Activated T-cell treated with anti-CD3 and anti-CD28 coated beads for 1 hour (primary cell): ENCODE measurements at places on chromosomes 6 and 20.

GRCh38 chr20:49676581-49677291 is 36.9 kb downstream of the B4GALT5 start:
- no peak for DNase-seq

DNA sequence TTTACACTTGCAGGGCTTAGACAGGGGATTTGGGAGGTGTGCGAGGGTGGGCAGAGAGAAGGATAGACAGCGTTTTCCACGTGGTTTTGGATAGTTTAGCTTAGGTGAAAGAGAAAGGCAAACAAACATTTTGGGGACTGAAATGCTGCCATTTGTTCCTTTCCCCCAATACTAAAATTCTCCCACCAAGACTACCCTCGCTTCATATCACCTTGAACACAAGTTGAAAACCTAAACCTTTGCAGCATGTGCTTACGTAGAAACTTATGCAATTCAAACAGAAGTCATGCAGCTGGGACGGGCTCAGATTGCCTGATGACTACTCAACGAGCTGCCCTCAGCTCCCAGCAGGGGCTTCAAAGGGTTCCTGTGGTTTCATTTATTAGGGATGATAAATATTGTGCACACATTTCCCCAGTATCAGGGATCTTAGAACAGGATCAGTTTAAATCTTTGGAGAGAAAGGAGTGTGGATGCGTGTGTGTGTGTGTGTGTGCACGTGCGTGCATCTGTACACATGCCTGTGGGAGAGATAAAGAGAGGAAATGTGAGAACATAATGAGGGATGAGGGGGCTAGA is 77.3 kb downstream of the SLC22A23 start:
- DNase-seq = no peak

GRCh38 chr6:85412911-85413430 is 36.9 kb upstream of the NT5E start:
- DNase-seq = no peak

GRCh38 chr20:22412977-22413868 is 171.1 kb downstream of the FOXA2 start:
- DNase-seq = no peak

DNA sequence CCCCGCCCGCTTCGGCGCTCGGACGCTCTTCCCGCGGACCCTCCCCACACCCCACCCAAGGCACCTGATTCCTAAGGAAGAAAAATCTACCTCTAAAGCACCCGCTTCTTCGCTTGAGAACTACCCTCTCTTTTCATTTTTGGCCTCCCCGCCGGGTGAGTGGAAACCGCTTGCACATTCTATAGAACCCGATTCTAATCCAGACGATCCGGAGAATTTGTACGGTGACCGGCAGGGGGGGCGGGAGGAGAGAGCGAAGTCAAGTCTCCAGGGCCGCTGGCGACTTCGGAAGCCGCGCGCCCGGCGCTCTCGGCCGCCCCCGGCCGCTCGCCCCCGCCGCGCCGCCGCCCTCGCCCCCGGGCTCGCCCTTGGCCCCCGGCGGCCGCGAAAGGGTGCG is at the start of gene RBM24:
TSS of gene RBM24 (plus strand) at position 262 of the 397 bp plus-strand sequence. CDS start 221 bp downstream, outside the sequence.
- DNase-seq = no peak

GRCh38 chr6:118370722-118371121 is 177.4 kb upstream of the PLN start:
- DNase-seq = no peak

DNA sequence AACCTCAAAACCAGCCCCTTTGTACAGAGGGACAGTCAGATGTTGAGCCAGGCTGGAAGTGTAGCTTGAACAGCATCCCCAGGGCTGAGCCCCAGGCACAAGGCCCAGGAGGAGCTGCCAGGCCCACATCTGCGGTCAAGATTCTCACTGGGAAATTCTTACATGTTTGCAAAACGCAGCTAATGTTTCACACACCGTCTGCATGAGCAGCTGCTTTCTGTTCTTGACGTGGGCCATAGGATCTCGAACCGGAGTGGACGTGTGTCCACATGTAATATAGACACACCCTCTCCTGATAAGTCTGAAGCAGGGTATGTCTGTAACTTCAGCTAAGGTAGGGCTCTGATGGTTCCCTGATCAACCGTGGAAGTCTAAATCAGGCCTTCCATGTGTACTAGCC is 41.3 kb upstream of the TRAF3IP2 start:
- DNase-seq = no peak

DNA sequence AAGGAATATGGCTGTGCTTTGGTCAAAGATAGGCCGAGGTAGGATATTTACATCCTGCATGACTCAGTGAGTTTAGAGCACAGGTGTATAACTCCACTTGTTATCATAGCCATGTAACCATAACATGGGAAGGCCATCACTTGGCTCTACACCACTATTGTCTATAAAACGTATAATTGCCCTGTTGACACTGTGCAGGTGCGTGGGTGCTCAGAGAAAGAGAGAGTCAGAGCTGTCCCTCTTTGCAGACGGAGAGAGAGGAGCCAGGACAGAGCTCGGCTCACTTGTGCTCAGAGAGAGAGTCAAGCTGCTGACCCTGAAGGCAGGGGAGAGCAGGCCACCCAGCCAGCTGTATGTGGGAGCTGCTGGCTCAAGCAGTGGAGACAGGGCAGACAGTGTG is 46.0 kb downstream of the OR2B6 start:
- DNase-seq = no peak

GRCh38 chr6:85684133-85684808 is 41.6 kb upstream of the SYNCRIP start:
- no peak for DNase-seq

DNA sequence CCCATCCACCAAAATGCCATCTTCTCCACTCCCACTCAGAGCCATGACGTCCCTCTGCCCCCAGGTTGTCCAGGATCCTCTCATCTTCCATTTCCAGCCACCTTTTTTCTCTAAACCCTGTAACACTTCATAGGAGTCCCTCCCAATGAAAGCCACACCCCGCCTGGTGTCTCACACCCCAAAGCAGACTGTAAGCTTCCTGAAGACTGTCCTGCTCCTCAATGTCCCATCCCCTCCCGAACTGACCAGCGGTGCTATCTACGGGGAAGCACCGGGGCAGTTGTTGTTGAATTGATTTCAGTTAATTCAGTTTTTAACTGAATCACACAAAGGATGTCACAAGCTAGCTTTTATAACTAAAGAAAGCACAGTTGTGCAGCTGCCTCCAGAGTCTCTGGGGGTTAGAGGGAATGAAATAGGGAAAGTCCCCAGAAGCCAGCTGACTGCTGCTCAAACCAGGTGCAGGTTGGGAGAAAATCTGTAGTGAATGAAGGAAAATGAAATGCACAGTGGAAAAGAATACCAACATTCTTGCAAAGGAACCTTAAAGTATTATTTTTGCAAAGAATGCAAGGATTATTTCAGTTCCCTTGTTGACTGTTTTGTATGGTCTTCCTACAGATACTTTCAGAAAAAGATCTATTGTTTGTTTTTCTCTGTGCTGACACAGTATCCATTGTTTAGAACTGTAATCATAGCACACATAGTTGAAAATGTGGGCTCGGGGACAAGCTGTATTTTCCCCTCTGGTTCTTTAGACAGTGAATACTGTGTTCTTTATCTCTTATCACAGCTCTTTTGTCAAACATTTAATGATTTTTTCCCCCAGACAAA is 222.6 kb upstream of the QKI start:
- DNase-seq = no peak

DNA sequence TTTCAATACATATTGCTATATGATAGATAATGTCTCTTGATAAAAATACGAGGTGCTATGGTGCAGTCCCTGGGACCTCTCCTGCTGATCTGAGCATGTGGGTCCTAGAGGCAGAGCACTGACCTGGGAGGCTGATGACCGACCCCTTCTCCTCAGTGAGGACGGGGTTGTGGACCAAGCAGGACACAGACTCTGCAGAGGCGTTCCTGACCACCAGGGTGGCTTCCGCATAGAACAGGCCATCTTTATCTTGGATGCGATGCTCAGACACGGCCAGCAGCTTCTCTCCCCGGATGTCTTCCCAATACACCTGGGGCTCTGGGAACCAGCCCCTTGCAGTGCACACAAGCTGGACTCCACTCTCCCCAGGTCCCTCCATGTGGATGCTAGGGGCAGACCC is 4.2 kb downstream of the BTNL2 start:
- DNase-seq = no peak

DNA sequence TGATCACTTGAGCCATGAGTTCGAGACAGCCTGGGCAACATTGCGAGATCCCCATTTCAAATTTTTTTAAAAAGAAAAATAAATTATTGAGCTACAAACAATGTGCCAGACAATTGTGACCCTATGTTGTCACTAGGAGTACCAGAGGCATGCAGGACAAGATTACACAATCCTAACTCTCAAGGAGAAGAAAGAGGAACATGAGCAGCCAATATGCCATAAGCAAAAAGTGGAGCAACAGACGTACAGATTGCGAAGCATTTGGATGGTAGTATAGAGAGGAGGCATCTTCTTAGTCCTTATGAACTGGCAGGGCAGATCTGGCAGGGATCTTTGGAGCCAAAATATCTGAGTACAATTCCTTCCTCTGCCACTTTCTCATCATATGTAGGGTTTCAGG is 156.4 kb downstream of the OR2B2 start:
- no peak for DNase-seq

DNA sequence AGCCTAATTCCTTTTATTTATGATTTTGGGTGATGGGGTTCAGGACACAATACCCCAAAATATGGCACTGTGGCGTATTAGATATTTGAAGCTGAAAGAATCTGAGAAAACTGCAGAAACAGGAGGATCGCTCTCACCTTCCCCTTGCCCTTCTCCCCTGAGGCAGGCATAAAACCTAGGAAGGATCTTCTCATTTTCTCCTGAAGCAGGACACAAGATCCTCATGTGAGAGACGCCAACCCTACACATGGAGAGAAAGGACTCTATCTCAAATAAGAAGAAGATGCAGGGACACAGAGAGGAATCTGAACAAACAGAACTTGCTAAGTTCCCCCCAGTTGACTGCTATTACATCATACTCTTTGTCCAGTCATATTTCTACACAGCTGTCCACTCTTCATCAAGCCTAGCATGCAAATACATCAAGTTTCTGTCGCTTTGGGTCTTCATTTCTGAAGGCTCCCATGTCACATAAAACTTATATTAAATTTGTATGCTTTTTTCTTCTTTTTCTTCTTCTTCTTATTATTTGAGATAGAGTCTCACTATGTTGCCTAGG is 109.0 kb downstream of the DTNBP1 start:
- DNase-seq = no peak

DNA sequence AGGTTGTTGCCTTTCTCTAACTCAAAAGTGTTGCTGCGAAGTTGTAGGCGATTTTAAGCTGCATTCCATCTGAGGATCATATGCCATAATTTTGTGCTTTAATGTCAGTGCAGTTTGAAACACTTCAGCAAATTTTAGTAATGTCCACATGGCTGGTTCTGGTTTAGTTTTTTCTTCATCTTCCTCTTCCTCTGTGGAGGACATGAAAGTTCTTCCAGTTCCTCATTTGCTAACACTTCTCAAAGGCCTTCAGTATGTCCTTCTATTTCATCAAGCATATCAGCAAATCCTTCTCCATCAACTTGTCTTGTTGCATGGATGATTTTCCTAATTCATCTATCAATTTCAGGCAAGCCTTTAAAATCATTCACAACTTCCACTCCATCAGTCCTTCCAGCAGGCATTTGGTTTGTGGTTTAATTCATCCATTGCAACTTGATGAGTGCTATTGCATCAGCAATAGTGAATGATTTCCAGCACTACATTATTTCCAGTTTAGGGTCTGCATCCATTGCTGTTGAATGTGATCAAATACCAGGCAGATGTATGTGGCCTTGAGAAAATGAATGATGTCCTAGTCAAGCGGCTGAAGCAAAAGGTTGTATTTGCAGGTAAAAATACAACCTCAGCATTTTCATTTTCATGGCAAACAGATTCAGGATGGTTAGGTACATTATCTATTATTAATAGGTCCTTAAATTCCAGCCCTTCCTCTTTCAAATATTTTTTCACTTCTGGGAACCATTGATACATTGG is 20.2 kb downstream of the SHLD1 start:
- DNase-seq = no peak
